Natural killer cell (primary cell): ENCODE measurements at places on chromosomes 2 and 18. TPM values are rescaled to one million over a fixed set of nuclear protein-coding genes. Genes with fewer than 3 reads are reported as not detected.
A peak's percentile ranks its signal among the peaks of the same experiment; 100 is the strongest.

DNA sequence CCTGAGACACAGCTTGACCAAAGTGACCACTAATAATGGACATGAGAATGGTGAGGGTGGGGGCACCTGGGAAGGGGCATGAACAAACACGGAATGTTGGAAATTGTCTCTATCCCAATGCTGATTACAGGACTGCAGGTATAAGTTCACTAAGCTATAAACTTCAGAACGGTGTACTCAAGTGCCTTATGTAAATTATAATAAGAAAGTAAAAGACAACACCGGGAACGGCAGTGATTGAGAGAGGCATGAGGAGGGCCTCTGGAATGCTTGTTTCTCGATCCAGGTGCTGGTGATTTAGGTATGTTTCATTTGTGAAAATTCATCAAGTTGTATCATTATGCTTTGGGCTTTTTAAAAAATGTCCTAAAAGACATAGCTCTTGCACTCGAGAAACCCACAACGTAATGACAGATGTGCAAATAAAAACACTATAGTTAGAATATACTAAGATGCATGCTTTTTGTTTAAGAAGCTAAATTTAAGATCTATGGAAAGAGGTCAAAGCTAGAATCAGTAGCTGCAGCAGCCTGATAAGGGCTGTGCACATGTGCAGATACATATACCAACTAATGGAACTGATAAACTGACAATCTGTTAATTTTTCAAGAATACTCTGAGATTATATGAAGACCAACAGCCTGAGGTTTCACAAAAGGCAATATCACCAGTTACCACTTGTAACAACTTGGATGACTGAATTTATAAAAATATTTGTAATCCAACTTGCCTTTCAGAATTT lies 7.6 kb downstream of the HIBCH start:
- no peak overlapping the region for H3K27ac ChIP-seq
- no peak overlapping the region for H3K4me3 ChIP-seq
- H3K4me1 ChIP-seq = no peaks in the 10 kb centered on the region
- H3K27me3 ChIP-seq = no peaks in the 10 kb centered on the region

GRCh38 chr2:112255875-112256274 lies 1.0 kb upstream of the ZC3H8 start:
- DNase-seq = no peak
- no peak overlapping the region for H3K4me3 ChIP-seq
- H3K27ac ChIP-seq = no peak overlapping the region
- H3K4me1 ChIP-seq = peaks cover 11% of the 10 kb centered on the region

GRCh38 chr2:26442301-26442700 lies 35.6 kb downstream of the OTOF start:
- no peaks in the 10 kb centered on the region for H3K4me1 ChIP-seq
- DNase-seq = no peak
- no peak overlapping the region for H3K4me3 ChIP-seq
- H3K27me3 ChIP-seq = no peaks in the 10 kb centered on the region
- H3K36me3 ChIP-seq = no peaks in the 10 kb centered on the region
- H3K27ac ChIP-seq = no peak overlapping the region

DNA sequence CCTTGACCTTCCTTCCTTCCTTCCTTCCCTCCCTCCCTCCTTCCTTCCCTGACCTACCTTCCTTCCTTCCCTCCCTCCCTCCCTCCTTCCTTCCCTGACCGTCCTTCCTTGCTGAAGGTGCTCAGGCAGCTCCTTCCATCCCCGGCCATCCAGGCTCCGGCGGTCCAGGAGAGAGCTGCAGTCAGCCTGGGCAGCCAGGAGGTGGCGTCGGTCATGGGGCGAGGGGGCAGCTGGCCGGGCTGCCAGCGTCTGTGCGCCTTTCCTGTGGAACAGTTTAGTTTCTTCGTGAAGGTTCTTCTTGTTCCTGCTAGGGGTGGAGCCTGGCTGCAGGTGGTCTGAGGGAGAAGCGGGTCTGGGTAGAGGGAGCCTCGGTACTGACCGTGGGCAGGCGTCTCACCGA lies 15.7 kb downstream of the GPR35 start:
- H3K27me3 ChIP-seq = no peaks in the 10 kb centered on the region
- H3K27ac ChIP-seq = no peak overlapping the region
- peaks cover 2% of the 10 kb centered on the region for H3K4me1 ChIP-seq
- no peak for DNase-seq

DNA sequence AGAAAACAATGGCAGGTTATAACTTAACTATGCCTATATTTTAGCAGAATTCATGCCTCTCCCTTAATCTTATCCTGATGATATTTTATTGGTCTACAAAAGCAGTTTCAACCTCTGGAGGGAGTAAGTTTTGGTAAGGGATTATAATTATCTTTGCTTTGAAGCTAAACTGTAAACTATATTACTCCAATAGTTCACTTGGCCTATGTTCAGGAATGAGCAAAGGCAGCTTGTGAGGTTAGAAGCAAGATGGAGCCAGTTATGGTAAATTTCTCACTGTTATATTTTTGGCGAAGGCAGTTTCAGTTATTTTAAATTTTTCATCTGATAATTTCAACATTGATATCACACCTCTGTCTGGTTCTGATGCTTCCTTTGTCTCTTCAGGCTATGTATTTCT lies 192.5 kb upstream of the RGPD4 start:
- no peaks in the 10 kb centered on the region for H3K4me1 ChIP-seq
- H3K27ac ChIP-seq = no peak overlapping the region
- H3K27me3 ChIP-seq = no peaks in the 10 kb centered on the region
- no peaks in the 10 kb centered on the region for H3K36me3 ChIP-seq
- H3K4me3 ChIP-seq = no peak overlapping the region
- no peak for DNase-seq

- H3K27ac ChIP-seq = no peak overlapping the region
- H3K4me1 ChIP-seq = no peaks in the 10 kb centered on the region
- H3K36me3 ChIP-seq = no peaks in the 10 kb centered on the region
- no peak for DNase-seq
- no peaks in the 10 kb centered on the region for H3K27me3 ChIP-seq
These were observed 122.7 kb downstream of the CAPN13 start for GRCh38 chr2:30684516-30684915.

- H3K27ac ChIP-seq = no peak overlapping the region
- no peaks in the 10 kb centered on the region for H3K36me3 ChIP-seq
These were observed 10.2 kb downstream of the BOK start for GRCh38 chr2:241568726-241569125.

GRCh38 chr2:32947076-32947483 lies 327 bp downstream of the LTBP1 start:
- no peaks in the 10 kb centered on the region for H3K36me3 ChIP-seq
- DNase-seq = no peak
- H3K4me3 ChIP-seq = peak overlapping the region; percentile 12
- H3K4me1 ChIP-seq = peaks cover 11% of the 10 kb centered on the region
- H3K27me3 ChIP-seq = peaks cover 14% of the 10 kb centered on the region
- H3K27ac ChIP-seq = no peak overlapping the region

DNA sequence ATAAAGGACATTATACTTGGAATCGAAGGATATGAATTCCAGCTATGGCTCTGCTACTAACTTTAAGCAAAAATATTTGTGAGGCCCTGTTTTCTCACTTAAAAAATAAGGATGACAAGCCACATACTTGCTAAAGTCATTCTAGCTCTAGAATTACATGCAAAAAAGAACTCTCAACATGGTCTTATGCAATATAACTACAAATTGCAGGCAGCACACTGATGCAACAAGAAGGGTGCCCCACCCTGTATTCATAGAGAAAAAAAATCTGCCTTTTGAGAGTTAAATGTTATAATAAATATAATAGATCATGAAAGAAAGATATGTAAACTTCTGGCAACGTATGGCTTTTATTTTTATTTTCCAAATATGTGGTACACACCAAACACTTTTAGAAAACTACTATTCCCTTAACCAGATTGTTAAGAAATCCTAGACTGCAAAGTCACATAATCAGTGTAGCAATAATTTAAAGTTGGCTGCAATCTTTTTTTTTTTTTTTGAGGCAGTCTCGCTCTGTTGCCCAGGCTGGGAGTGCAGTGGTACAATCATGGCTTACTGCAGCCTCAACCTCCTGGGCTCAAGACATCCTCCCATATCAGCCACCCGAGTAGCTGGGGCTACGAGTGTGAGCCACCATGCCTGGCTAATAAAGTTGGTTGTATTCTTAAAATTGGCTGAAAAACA lies 40.2 kb upstream of the WDSUB1 start:
- H3K4me3 ChIP-seq = no peak overlapping the region
- no peaks in the 10 kb centered on the region for H3K27me3 ChIP-seq
- H3K4me1 ChIP-seq = no peaks in the 10 kb centered on the region
- DNase-seq = no peak
- H3K27ac ChIP-seq = no peak overlapping the region
- H3K36me3 ChIP-seq = peaks cover 26% of the 10 kb centered on the region

- no peak for DNase-seq
- H3K4me3 ChIP-seq = peak within 1 kb of the TSS; percentile 26
- H3K4me1 ChIP-seq = peaks cover 45% of the 10 kb centered on the region
- no peaks in the 10 kb centered on the region for H3K36me3 ChIP-seq
- H3K27ac ChIP-seq = peak within 1 kb of the TSS; percentile 63
These were observed at the start of gene PDCD1 for GRCh38 chr2:241858206-241859016. Gene PDCD1, minus strand, starts transcription at chr2:241858894. Its CDS starts 56 bp downstream, at chr2:241858838.

DNA sequence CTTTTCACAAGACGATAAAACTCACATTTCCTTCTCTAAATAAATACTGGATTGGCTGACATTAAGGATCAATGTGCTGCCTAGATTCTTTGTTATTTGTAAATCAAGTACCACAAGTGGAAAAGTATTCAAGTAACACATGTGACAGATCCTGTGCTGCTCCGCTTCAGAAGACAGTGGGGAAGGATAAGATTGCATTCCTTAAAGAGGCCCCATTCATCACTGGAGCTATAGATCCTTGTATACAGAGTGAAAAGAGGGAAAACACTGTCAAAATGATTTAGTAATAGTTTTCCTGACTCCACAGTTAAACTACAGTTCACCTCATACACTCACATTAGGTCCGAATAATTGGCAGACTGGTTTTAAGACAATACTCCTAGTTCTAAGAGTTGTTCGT lies 108.0 kb upstream of the CSRNP3 start:
- H3K27ac ChIP-seq = no peak overlapping the region
- H3K4me3 ChIP-seq = no peak overlapping the region
- H3K36me3 ChIP-seq = no peaks in the 10 kb centered on the region
- no peaks in the 10 kb centered on the region for H3K4me1 ChIP-seq
- DNase-seq = no peak

GRCh38 chr2:64423303-64423702 lies 30.7 kb upstream of the LGALSL start:
- no peaks in the 10 kb centered on the region for H3K36me3 ChIP-seq
- H3K27ac ChIP-seq = no peak overlapping the region
- no peak overlapping the region for H3K4me3 ChIP-seq
- no peaks in the 10 kb centered on the region for H3K27me3 ChIP-seq
- no peaks in the 10 kb centered on the region for H3K4me1 ChIP-seq

DNA sequence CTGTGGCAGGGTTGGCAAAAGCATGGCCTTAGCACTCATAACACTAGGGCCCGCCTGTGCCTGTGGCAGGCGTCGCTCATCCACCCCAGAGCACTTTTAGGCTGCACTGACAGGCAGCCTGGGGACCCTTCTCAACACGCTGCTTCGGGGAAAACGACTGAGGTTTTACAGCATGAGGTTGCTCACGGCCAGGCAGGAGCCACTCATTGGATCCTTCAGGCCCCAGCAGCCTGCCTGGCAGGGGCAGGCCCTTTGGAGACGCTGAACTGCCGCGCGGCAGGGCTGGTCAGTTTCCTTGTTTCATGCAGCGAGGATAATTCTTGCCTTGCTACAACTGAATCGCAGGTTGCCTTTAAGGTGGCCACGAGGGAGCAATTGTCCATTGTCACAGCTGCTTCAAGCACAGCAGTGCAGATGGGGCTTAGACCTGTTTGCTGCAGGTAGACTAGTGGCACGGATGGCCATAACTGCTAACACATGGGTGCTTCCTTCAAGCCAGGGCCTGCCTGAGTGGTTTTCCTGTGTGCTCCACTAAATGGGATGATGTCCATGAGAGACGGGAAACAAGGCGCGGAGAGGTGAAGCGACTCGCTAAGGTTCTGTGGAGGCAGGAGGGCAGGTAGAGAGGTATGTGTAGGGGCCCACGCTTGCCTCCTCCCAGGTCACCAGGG lies 49.9 kb upstream of the HS6ST1 start:
- H3K4me1 ChIP-seq = peaks cover 20% of the 10 kb centered on the region
- H3K27ac ChIP-seq = no peak overlapping the region
- DNase-seq = no peak
- no peaks in the 10 kb centered on the region for H3K27me3 ChIP-seq

DNA sequence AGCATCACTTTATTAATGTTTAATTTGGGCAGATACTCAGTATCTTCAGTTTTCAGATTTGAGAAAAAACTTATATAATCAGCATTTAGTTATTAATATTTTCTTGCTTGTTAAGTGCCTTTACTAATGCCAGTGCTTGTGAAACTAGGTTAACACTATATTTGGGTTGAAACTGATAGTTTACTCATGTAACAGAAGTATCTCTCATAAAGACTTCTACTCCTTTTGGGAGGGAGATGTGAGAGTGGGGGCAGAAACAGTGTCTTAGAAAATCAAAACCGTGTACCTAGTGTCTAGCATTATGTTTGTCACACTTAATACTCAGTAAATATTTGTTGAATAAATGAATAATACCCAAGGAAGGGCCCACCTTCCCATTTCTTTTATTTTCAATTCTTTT lies 129.5 kb downstream of the MSTN start:
- peaks cover 2% of the 10 kb centered on the region for H3K27me3 ChIP-seq
- H3K4me1 ChIP-seq = no peaks in the 10 kb centered on the region
- no peaks in the 10 kb centered on the region for H3K36me3 ChIP-seq
- DNase-seq = no peak
- no peak overlapping the region for H3K27ac ChIP-seq
- H3K4me3 ChIP-seq = no peak overlapping the region

DNA sequence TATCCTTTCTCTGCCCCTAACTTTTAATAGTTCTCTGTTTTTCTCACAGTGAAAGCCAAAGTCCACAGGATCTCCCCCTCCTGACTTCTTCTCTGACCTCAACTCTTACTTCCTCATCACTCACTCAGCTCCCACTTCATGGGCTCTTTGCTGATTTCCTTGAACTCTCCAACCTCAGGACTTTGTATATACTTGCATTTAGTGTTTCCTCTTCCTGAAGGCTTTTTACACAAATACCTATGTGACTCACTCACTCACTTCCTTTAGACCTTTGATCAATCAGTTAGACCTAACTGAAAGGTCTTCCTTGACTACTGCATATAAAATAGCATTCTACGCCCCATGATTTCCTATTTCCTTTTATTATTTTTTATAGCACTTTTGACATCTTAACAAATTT lies 233.1 kb upstream of the MEX3C start:
- H3K4me3 ChIP-seq = no peak overlapping the region
- no peaks in the 10 kb centered on the region for H3K4me1 ChIP-seq
- H3K27ac ChIP-seq = no peak overlapping the region
- no peaks in the 10 kb centered on the region for H3K27me3 ChIP-seq

Gene ZBTB7C
- total RNA-seq = 0.07 TPM

Gene PLA2R1
- not detected for total RNA-seq

Gene ADAM23
- not detected for total RNA-seq

Gene WDFY1
- 92.0 TPM for total RNA-seq

Gene IL1B
- 92.6 TPM for total RNA-seq

Gene GULP1
- total RNA-seq = not detected

Gene TNFRSF11A
- 6.9 TPM for total RNA-seq
